T-helper 2 cell (primary cell): ENCODE measurements at places on chromosomes 5 and 9.

GRCh38 chr9:129885018-129885669 is 49.9 kb downstream of the USP20 start:
- DNase-seq: peak; percentile 25

DNA sequence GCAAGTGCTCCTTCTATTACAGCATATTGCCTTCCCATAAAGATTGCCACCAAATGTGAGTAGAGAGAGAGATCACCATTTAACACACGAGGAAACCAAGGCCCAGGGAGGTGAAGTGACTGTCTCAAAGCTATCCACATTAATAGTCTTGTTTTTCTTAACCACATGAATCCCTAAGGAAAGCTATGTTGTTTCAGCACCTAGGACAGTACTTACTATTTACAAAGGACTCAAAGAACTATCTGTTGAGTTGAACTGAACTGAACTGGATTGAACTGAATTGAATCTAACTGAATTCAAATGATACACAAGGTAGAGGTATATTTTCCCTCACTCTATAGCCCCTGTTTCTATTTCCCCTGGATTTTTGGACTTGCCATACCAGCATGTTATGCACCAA is 430.4 kb downstream of the CAAP1 start:
- no peak for DNase-seq

DNA sequence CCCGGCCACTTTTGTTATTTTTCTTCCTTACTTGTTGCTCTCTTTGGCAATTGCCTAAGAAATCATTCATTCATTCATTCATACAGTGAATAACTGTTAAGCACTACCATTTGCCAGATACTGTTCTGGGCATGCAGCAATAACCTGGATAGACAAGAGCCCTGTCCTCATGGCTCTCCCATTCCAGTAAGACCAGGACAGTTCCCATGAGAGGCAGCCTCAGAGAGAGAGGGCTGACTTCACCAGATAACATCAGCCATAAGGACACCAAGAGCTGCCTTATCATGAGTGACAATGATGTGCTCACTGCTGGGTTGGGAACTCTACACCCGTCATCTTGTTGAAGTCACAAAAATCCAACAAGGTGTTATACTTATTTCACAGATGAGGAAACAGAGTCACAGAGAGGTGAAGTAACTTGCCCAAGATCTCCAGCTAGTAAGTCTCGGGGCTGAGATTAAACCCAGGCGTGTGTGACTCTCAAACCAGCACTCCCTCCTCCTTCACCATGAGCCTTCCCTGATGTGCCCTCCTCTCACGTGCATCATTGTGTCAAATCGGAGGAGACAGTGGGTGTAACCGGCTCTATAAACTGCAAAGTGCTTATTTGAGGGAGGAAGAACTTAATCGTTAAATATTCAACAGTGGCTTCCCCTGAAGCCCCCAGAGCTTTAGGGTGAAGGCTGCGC is 61.1 kb upstream of the TBC1D2 start:
- DNase-seq: no peak

GRCh38 chr9:122143876-122144405 is 15.6 kb downstream of the NDUFA8 start:
- DNase-seq: no peak

DNA sequence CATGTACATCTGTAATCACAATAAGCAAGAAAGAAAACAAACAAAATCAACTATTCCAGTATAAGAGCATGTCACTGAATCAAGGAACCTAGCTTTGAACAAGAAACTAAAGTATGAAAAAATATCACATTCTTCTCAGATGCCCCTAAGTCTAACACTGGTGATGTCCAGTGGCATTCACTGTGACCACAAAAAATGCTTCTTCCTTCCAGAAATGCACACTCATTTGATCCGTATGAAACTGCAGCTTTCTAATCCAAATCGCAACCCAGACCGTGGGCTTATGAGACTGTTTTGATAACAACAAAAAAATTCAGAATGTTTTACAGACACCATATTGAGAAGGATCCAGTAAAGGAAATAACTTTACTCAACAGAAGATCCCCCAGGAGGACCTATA is 320.1 kb upstream of the TARS1 start:
- no peak for DNase-seq
